ENCODE measurements at places on chromosomes 6 and 20. TPM values are rescaled to one million over a fixed set of nuclear protein-coding genes. Genes with fewer than 3 reads are reported as not detected.

DNA sequence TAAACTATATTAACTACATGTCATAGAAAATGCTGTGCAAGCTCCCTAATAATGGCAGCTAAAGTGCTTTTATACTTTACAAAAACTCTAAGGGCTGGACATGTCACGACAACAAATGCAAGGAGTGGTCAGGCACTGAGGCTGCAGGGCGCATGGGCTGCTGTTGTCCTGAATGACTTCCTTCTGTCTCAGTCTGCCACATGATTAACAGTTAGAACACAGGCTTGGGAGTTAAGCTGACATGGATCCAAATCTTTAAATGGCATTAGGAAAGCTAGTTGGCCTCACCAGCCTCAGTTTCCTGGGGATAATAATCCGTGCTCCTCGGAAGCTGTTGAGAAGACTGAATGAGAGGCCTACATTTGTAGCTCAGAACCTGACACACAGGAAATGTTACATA, 57.4 kb downstream of the PREP start:
- no peak for DNase-seq

DNA sequence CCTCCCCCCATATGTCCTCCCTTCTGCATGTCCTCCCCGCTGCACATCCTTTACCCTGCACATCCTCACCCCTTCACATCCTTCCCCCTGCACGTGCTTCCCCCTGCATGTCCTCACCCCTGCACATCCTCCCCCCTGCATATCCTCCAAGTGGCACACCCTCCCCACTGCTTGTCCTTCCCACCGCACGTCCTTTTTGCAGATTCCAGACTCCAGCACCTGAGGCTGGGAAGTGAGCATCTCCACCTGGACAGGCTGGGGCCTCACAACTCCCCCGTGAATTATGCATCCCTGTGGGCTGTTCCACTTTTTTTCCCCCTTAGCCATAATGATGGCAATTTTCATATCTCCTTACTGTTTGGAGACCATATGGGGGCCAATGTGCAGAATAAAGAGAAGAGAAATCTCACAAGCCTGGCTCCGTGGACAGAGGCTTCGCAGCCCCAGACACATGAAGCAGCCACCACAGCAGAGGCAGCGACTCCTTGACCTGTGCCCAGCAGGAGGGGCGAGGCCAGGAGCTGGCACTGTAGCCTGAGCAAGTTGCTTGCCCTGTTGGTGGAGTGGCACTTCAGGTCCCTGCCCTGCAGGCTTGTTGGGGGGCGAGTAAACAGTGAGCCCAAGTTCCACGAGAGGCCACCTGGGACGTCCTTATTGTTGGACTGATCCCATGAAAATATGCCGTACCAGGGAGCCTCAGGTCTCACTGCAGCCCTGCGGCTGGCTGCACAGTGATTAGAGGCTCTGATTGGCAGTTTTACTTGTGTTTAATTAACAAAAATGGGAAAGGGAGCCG, 113.1 kb downstream of the SYNDIG1 start:
- DNase-seq = no peak

DNA sequence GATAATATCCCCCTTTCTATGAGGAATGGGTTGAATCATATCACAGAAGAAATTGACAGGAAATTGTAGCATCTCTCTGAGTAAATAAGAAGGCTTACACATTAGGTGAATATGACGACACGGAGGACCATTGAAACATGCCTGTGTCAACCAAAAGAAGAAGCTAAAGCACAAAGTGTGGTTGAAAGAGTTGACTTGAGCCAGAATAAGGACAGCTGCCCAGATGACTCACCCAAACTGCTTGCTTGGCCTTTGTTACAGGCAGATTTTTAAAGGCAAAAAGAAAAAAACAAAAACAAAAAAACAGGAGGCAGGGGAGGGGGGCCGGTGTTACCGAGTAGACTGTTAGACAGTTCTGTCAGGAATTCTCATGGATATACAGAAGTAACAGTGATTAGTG, 129.8 kb upstream of the EDN1 start:
- no peak for DNase-seq

DNA sequence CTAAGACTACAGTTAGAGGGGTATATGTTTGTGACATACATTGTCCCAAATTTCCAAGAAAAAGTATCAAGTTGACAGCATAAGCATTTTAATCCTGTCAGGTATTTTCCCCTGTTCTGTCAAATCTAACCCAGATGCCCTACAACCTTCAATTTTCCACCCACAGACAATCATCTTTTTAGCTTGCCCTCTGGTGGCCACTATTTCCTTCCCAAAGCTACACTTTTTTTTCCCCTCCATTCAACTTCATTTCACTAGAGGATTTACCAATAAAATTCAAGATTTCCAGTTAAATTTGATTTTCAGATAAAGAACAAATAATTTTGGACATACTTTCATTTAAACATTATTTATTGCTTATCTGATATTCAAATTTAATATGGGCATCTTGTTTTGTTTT, 286.6 kb downstream of the TENT5A start:
- DNase-seq = peak; percentile 23

DNA sequence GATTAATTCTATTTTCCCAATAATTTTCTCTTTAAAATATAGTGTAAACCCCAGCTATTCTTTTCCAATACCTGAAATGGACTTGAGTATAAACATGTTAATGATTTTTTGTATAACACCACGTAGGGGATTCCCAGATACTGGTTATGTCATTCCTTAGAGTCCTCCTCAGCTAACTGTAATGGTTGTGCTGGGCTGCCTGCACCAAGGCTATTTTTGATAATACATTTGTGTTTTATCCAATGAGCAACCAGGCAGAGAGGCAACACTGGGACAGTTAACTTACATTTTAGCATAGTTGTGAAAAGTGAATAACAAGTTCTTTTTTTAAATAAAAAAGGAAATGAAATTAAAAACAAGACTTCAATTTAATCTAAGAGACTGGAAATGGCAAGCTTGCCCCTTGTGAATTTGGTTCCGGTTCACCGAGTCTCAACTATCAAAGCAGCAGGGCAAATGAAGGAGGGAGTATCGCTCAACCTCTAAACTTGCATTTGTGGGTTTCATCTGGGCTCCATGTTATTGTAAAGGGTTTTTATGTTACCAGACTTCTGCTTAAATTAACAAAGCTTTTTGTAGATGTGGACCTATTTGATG, 18.8 kb upstream of the BACH2 start:
- no peak for DNase-seq

Gene VEGFA
- total RNA-seq = 3.5 TPM

DNA sequence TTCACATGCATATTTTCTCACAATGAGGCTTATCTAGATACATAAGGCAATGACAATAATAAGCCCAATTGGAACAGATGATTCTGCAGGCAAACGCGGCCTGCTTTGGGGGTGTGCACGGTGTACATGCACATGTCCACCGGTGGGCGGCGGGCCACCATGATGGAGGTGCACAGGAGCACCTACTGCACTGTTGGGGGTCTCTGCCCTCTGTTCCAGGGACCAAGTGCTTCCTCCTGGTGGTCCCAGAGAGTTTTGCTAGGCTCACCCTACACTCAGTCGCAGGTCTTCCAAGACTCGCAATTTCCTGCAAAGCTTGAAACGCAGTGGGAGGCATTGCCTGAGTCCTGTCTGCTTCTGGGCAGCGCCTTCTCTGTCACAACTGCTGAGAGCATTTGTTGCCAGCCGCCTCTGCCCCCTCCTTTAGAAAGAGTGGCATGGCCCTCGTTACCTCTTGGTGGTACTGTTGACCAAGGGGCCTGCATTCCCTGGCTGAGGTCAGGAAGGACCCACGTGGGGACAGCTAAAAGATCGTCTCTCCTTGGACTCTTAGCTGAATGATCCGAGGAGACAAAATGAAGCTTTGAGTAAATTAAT, 135.3 kb downstream of the ERMARD start:
- DNase-seq = no peak

GRCh38 chr20:12947691-12948090, 61.1 kb upstream of the SPTLC3 start:
- DNase-seq = no peak

Gene COL20A1
- total RNA-seq = not detected

- no peak for DNase-seq
These were observed 80.0 kb upstream of the ARG1 start for GRCh38 chr6:131492932-131493573.

Gene PRDM13
- total RNA-seq = not detected

Gene CCN2
- 12.0 TPM for total RNA-seq

- DNase-seq = no peak
These were observed 743.3 kb upstream of the CHD6 start for GRCh38 chr20:42361402-42361970.

DNA sequence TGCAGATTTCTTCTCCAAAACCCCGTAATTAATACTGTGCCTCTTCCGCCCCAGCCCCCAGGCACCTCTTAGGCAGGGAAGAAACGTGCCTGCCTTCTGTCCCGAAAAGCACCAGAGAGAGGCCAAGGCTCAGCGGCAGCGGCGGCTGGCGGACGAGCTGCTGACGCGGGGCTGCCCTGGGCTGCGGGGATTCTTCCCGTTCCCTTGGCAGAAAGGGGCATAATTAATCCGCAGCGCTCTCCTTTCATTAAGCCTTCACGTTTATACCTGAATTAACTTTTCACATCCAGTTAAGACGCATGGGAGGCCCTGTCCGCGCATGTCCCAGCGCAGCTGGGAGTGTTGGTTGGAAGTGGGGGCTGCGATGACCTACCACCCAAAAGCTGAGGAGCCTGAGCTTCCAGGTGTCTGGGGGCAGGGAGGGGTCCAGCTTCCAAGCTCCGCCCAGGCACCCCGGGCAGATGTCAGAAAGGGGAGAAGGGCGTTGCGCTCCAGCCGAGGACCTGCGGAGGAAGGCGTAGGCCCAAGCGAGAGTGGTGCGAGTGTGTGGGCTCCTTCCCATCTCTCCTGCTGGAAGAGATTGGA, 167.4 kb upstream of the LRFN2 start:
- DNase-seq = no peak

GRCh38 chr20:45359069-45359405, 3.9 kb upstream of the SYS1 start:
- no peak for DNase-seq

DNA sequence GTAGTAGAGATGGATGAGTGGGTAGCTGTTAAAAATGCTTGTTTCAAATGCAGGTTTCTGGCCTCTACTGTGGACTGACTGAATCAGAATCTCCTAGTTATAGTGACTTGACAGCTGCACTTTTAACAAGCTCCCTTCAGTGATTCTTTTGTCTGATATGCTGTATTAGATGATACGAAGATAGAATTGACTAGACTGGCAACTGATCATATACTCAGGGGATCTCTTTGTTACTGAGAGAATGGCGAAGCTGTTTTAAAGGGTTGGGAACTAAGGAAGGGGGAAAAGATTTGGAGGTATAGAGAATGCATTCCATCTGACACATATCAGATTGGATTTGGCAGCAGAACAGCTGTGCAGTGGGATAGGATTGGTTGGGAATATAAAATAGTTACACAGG, 7.0 kb downstream of the ENPP4 start:
- DNase-seq = no peak

Gene ZKSCAN4
- total RNA-seq = 10.6 TPM

GRCh38 chr6:117142995-117143394, 122.4 kb upstream of the VGLL2 start:
- DNase-seq = no peak

Gene ABHD16B
- not detected for total RNA-seq

DNA sequence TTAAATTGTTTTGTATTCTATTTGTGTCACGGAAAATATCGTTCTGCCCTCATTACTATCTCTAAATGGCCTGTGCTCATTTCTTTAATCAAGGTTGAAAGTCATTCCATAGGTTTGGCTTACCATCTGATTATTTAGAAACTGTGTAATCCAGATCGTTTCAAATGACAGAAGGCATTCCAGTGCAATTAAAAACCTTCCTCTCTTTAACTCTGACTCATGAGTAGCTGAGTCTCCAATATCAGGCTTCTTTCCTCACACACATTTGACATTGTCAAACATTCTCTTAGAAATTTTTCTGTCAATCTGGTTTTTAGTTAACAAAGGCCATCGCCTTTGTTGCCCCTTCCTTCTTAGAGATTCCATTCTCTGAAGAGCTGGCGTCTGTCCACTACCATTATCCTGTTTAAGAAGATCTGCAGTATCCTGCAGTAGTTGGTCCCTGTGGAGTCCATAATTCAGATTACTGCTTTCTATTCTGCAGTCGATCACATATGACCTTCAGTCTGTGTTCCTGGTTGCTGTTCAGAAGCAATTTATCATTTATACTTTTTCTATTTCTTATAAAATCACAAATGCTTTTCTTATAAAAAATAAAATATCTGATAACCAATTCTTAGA, 3.9 kb upstream of the TRDN start:
- no peak for DNase-seq

Gene SLC22A3
- 0.18 TPM for total RNA-seq

DNA sequence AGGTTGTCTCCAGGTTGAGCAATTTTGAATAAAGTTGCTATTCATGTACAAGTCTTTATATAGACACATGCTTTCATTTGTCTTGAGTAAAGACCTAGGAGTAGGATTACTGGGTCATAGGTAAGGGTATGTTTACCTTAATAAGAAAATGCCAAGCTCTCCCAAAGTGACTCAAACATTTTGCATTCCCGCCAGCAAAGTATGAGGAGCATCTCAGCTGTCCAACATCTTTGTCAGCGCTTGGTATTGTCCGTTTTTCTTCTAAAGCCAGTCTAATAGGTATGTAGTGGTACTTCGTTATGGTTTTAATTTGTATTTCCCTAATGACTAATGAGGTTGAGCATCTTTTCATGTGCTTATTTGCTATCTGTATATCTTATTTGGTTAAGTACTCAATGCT, 67.2 kb downstream of the MAP3K5 start:
- DNase-seq = no peak

- DNase-seq = no peak
These were observed 135.1 kb downstream of the SAMD5 start for GRCh38 chr6:147643341-147644200.

DNA sequence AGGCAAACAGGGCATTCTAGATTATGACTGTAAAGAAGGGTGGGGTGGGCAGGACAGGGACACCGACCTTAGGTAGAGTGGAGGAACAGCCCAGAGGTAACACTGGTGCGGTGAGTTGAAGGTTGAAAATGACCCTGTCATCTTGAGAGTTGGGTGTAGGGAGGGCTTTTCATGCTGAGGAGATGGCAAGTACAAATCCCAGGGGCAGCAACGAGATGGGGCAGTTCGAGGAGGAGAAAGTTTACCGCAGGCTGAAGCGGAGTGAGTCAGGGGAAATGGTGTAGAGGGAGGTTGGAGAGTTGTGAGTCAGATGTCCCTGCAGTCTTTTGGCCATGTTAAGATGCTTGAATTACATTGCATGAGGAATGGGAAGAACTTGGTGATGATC, 101.1 kb downstream of the HIVEP1 start:
- DNase-seq = no peak

DNA sequence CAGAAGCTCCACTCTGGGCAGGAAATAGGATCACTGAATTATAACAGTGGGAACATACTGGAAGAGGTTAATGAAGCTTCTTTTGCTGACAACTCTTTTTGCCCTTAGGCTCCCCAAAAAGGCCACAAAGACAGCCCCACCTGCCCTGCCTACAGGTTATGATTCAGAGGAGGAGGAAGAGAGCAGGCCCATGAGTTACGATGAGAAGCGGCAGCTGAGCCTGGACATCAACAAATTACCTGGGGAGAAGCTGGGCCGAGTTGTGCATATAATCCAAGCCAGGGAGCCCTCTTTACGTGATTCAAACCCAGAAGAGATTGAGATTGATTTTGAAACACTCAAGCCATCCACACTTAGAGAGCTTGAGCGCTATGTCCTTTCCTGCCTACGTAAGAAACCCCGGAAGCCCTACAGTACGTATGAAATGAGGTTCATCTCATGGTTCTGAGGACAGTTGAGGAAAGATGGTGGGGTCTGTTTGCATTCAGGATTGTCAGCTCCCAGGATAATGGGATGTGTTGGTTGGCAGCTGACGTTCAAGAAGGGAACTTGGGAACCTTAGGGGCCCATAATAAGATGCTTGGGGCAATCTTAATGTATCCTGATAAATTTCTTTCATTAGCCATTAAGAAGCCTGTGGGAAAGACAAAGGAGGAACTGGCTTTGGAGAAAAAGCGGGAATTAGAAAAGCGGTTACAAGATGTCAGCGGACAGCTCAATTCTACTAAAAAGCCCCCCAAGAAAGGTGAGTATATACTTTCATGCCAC, 11.5 kb downstream of the BRD2 start:
- no peak for DNase-seq
